Activated T-cell treated with anti-CD3 and anti-CD28 coated beads, Interleukin-2, amount 50 U/mL, for 24 hours (primary cell): ENCODE measurements at places on chromosomes 12 and 14.

- no peak for DNase-seq
Measured at GRCh38 chr14:55911776-55912175, 206.4 kb upstream of the PELI2 start.

GRCh38 chr12:58888131-58888783 is 32.0 kb downstream of the LRIG3 start:
- DNase-seq = no peak

GRCh38 chr14:95119336-95119735 is 38.0 kb downstream of the DICER1 start:
- no peak for DNase-seq

- DNase-seq = no peak
Measured at GRCh38 chr12:130192642-130193345, 30.5 kb downstream of the FZD10 start.

DNA sequence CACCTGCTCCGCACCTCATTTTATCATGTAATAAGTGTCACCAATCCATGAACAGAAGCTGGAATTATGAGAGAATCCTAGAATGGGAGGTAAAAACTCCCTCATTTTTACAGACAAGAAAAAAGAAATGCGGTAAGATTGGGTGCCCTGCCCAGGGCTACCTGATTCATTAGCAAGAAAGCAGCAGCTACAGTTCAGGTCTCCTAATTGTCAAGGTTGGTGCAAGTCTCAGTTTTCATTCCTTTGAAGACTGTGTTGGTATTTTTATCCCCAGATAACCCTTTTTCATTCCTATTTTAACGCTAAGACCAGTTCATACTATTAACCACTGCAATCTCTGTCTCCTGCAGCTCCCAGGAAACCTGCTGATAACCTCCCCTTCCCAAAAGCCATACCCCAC is 6.9 kb downstream of the DUSP6 start:
- DNase-seq = no peak
